Hippocampal formation (tissue), 2 donors: ENCODE measurements at places on chromosomes 1 and 21.
A peak's percentile ranks its signal among the peaks of the same experiment; 100 is the strongest.

GRCh38 chr21:44874497-44875315, 1.2 kb upstream of the PTTG1IP start:
- peak; percentile 26 for DNase-seq

GRCh38 chr1:165052431-165052830, 304.1 kb downstream of the LMX1A start:
- DNase-seq, result no peak

- DNase-seq, result no peak
Measured at GRCh38 chr1:78171736-78172590, 126.2 kb downstream of the GIPC2 start.

DNA sequence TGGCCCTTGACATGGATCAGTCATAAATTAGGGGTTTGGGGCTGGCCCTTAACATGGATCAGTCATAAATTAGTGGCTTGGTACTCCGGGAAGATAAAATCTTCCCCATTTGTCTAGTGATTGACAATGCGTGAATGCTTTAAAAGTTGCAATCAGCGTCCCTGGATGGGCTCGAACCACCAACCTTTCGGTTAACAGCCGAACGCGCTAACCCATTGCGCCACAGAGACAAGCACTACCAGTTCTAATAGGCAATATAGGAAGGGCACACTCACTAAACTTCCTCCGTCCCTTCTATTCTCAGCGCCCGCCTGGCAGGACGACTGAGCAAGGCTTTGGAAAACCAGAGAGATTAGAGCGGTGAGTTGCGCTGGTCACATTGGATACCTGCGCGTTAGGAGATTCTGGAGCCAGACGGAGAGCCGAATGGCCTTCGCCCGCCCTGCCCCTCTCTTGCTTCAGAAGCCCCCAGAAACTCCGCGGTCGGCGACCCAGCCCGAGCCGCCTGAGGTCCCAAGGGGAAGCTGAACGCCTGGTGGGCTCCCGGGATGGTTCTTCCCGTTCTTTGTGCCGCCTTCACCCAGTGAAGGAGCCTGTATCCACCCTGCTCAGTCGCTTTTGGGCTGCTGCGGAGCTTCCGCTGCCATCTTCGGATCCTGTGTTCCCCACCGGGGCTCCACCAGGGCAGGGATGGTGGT, 235.9 kb downstream of the FAM72C start:
- no peak for DNase-seq

- DNase-seq, result no peak
Measured at GRCh38 chr1:5348732-5349465, 643.3 kb downstream of the NPHP4 start.

- peak; percentile 19 for DNase-seq
Measured at GRCh38 chr21:32940079-32941014, 85.4 kb upstream of the OLIG2 start.

DNA sequence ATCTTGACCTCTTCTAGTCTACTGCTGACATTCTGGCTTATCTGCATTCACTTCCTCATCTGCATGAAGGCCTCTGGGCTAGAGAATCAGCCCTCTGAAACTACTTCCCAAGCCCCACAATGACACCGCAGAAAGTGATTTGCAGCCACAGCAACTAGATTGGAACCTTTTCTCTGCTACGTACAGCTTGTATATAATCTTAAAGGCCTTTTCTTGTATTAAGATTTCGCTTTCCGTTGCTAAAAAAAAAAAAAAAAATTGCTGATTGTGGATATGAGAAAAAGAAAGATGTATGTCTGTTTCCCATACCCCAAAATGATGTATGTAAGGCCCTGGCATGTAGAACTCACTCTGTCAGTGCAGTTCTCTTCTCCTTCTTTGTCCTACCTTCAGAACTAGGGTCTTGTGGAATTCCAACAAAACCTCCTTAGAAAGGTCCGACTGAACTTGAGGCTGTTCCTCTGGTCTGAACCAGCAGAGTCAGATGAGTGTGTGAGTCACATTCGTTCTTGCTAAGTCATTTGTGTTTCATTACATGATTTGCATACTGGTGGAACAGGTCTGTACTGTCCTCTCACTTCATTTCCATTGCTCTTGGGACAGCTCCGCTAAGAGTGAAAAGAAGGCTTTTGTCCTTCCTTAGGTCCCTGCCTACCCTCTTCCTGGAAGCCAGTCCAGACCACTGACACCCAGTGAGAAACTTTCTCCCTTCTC, 62.7 kb downstream of the PLPP3 start:
- DNase-seq, result no peak

DNA sequence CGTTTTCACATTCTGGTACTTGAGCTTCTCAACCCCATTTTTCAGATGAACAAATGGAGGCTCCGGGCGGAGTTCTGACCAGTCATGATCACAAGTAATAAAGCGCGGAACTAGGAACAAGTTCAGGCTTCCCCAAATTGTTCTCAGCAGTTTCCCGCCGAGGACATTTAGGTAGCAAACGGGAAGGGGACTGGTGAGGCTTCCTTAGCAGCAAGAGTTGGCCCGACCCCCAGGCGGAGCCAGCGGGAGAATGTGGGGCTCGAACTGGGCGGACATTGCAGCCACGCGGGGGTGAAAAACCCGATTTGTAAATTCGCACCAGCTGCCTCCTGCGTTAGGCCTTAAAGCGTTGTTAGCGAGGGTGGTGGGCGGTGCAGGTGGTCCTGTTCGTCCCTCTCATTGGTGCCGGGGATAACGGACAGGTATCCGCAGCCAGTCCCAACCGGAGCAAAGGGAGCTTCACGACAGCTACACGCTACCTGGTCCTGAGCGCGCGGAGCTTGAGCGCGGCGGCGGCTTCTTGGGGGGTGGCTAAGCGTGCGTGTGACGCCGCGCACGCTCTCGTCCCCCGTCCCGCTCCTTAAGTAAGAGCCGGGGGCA, 15.3 kb downstream of the SEMA6C start:
- peak; percentile 48 for DNase-seq

DNA sequence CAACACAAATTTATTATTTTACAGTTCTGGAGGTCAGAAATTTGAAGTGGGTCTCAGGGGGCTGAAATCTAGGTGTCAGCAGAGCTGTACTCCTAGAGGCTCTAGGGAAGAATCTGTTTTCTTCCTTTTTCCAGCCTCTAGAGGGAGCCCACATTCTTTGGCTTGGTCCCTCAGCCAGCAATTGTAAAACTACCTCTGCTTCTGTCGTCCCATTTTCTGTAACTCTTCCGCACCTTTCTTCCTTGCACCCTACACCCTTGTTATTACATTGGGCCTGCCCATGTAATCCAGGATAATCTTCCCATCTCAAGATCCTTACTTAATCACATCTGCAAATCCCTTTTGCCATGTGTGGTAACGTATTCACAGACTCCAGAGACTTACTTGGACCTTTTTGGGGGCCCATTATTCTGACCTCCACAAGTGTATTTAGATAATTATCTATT, 24.8 kb upstream of the THEM4 start:
- peak; percentile 29 for DNase-seq

GRCh38 chr1:187045371-187045770, 216.6 kb downstream of the PLA2G4A start:
- DNase-seq, result no peak

GRCh38 chr1:184958554-184959353, 15.6 kb downstream of the NIBAN1 start:
- no peak for DNase-seq

- DNase-seq, result peak; percentile 17
Measured at GRCh38 chr1:197471248-197471985, 203.4 kb downstream of the CRB1 start.

DNA sequence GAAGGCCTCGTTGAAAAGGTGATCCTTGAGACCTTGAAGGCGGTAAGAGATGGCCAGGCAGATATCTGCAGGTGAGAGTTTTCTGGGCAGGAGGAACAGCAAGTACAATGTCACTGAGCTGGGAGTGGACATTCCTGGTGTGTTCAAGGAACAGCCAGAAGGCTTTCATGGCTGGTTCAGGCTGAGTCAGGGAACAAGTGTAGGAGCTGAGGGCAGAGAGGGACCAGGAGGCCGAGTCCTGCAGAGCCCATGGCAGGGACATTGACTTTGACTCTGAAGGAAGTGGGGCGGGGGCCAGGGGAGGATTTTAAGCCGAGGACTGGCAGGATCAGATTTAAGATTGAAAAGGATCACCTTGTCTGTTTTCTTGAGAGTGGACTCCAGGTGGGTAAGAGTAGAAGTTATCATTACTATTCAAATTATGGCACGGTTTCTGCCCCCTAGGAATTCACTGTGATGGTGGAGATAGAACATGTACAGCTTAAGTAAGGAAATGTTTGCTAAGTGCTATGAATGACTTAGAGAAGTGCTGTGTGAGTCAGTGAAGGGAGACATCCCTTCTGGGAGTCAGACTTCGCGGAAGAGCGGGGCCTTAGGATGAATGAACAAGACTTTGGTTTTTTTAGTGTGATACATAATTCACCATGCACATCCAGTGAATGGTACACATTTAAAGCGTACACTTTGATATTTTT, 202.3 kb downstream of the KIF26B start:
- no peak for DNase-seq

DNA sequence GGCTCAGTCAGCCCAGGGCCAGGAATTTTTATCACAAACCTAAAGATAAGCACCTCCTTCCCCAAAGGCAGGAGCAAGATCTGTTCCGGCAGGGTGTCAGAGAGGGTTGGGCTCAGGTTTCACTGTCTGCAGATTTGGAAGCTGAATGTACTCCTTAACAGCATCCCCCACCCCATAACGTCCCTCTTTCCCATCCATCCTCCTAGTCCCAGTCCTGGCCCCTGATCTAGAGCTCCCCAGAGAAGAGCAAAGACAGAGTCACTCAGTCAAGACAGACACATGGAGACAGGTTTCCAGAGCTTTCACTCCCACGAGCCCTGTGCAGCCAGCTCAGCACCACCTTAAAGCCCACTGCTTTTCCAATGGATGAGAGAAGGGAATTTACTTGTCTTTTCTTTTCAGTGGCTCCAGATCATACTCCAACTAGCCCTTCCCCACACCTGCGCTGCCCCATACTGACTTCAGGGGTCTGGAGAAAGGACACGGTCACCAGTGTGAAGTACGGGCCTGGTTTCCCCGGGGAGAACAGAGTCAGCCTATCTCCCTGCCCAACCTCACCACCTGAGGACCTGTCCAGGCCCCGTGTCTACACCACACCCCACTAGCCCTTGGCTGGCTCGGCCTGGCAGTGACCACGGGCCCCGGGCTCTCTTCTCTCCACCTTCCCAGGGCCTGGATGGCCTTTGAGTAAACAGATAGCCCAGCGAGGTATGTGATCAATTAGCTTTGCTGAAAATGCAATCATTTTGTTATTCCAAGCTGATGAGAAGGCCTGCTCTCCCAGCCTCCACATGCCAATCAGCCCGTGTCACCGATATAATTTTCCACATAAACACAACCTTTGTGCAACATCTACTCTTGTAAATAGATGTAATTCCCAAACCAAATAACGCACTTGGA, 249.1 kb downstream of the FOXD2 start:
- DNase-seq, result no peak

DNA sequence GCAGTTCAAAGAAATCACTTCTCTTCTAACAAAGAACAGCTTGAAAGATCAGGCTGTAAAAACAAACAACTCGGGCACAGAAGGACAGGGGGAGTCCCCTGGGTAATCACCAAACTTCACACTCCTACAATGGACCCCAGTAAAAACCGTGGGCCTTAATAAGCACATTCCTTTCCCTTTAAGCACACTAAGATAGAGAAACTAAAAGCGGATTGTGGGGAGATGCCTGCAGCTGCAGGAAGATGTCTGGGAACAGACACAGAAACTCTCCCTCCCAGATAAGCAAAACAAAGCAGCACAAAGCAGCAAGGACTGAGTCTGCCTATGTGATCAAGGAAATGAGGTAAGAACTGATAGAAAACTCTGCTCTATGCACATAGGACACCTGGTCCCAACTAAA, 37.6 kb upstream of the CTBS start:
- DNase-seq, result no peak

GRCh38 chr1:155022136-155022926, 11.2 kb downstream of the DCST2 start:
- DNase-seq, result no peak

- no peak for DNase-seq
Measured at GRCh38 chr1:77100875-77101274, 118.4 kb downstream of the PIGK start.

- DNase-seq, result no peak
Measured at GRCh38 chr1:60866226-60866900, 216.0 kb upstream of the NFIA start.

- no peak for DNase-seq
Measured at GRCh38 chr1:99544328-99544727, 101.6 kb upstream of the PALMD start.

- no peak for DNase-seq
Measured at GRCh38 chr1:185565302-185565701, 168.9 kb upstream of the HMCN1 start.

GRCh38 chr1:238112952-238113621, 222.4 kb upstream of the ZP4 start:
- no peak for DNase-seq

GRCh38 chr1:156882543-156882942, 11.0 kb upstream of the PEAR1 start:
- DNase-seq, result no peak

- DNase-seq, result no peak
Measured at GRCh38 chr1:3884966-3885365, 15.1 kb downstream of the C1orf174 start.

- DNase-seq, result peak; percentile 74
Measured at GRCh38 chr1:25796811-25797458, 3.1 kb upstream of the SELENON start.

DNA sequence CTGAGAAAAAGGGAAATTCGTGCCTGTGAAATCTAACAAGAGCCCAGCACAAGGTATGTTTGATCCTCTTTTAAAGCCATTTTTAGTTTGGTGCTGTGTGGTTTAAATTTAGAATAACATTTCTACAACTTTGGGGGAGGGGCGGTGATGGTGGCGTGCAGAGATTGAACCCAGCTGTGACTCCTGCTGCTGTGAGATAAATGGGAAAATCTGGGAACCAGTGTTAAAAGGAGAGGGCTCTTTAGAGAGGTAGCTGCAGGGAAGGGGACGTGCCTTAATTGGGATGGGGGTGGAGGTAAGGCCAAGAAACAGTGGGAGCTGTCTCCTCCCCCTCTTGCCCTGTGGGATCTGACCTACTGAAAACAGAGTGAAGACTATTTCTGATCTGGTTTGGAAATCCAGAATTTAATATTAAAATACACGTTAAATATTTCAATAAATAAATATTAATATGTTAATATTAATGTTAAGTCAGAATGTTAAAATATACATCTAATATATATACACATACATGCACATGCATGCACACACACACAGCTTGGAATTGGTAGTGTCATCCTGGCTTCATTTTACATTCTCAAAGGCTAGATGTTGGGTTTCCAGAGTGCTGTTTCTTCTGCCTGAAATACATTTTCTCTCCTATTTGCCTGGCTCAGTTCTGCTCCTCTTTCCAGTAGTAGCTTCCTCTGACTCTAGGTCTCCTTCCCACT, 30.1 kb upstream of the DNAJC6 start:
- no peak for DNase-seq

GRCh38 chr1:36369061-36369861, 16.5 kb downstream of the STK40 start:
- DNase-seq, result peak; percentile 50

DNA sequence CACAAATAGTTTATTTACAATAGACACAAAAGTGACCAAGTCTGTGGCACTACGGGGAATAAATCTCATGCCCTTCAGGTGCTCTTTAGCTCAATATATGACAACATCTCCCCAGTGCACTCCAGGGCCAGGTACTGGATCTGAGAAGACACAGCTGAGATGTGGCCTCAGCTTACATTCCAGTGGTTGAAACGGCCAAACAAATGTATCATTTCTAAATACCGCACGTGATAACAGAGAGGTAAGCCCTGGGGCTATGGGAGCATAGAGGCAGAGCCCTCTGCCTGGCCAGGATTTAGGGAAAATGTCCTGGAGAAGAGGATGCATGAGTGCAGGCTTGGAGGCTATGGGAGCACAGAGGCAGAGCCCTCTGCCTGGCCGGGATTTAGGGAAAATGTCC, 630.5 kb downstream of the SMYD3 start:
- DNase-seq, result no peak

- DNase-seq, result no peak
Measured at GRCh38 chr21:14040386-14040785, 170.4 kb downstream of the LIPI start.
